ENCODE measurements at places on chromosomes 2 and 18. TPM values are rescaled to one million over a fixed set of nuclear protein-coding genes. Genes with fewer than 3 reads are reported as not detected.

SLC35F6 gene
- 18.0 TPM for total RNA-seq

LYPD1 gene
- not detected for total RNA-seq

EML6 gene
- 3.3 TPM for total RNA-seq

GRCh38 chr2:64359892-64360657 lies 93.9 kb upstream of the LGALSL start:
- DNase-seq, result no peak
- no peak overlapping the region for H3K27ac ChIP-seq
- no peaks in the 10 kb centered on the region for H3K4me1 ChIP-seq
- peaks cover 10% of the 10 kb centered on the region for H3K27me3 ChIP-seq
- H3K36me3 ChIP-seq, result no peaks in the 10 kb centered on the region

DNA sequence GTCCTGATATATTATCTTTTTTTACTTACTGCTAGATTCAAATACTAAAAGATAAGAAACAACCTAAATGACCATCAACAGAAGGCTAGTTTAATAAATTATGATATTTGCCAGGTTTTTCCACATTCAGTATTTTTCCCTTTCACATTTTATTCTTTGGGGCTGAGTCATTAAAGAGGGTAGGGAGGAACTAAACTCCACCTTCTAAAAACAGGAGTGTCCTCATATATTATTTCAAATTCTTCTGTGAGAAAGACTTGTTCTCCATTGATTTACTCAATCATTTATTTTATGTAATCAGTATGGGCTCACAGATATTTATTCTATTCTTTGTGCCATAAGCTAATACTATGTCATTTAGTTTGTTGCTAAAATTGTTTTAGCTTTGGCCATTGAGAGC lies 9.0 kb downstream of the HDHD2 start:
- no peaks in the 10 kb centered on the region for H3K27me3 ChIP-seq
- DNase-seq, result no peak
- H3K27ac ChIP-seq, result no peak overlapping the region
- no peak overlapping the region for H3K4me3 ChIP-seq

DNA sequence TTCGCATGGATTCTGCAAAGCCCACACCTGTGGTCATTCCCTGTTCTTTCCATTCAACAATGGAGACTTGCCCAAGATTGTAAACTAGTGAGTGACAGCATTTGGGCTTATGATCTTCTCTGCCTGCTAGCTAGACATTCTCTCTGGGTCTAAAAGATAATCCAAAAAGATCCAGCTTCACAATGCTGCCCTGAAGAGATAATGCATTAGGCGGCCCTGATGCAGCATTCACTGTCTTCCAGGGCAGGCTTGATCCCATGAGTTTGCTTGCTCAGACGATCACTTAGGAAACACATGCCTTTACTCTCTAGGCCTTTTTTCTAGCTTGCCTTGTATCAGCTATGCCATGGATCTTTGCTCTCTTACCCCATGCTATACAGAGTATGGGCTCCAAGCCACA lies 196.1 kb downstream of the SETBP1 start:
- H3K27ac ChIP-seq, result no peak overlapping the region
- no peaks in the 10 kb centered on the region for H3K36me3 ChIP-seq
- peaks cover 4% of the 10 kb centered on the region for H3K27me3 ChIP-seq
- DNase-seq, result no peak
- H3K4me1 ChIP-seq, result no peaks in the 10 kb centered on the region
- H3K4me3 ChIP-seq, result no peak overlapping the region

DNA sequence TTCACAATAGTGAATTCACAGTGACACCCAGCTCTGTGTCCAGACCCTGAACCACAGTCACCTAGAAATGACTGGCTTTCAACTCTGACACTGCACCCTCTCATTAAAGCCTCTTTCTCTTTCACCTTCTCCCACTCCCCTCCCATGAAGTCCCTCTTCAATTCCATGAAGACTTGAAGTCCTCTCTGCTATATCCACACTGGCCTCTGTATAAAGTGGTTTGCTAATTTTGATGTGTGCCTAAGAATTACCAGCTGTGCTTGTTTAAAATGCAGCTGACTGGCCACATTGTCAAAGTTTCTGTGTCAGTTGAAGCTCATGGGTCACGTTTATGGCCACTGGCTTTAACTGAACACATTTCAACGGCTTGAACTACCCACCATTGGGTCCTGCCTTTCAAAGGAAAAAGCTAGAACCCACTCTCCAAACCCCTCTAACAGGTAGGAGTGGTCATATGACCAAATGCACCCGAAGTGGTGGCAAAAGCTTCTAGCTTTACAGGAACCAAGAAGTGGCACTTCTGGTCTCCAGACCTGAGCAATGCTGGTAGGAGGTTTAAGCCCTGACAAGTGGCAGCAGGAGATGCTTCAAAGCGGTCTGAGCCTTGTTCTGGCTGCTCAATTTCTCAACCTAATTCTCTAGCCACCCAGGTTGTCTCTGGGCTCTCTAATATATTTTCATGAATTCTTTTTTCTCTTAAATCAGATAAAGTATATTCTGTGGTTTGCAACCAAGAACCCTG lies 34.2 kb downstream of the B4GALT6 start:
- no peak overlapping the region for H3K4me3 ChIP-seq
